EL (cell line): ENCODE measurements at places on chromosomes 5 and 9.
A peak's percentile ranks its signal among the peaks of the same experiment; 100 is the strongest.

- DNase-seq: no peak
These were observed 50.3 kb downstream of the RAD50 start for GRCh38 chr5:132607095-132607494.

- peak; percentile 66 for DNase-seq
These were observed 29.0 kb downstream of the HK3 start for GRCh38 chr5:176870110-176870591.

DNA sequence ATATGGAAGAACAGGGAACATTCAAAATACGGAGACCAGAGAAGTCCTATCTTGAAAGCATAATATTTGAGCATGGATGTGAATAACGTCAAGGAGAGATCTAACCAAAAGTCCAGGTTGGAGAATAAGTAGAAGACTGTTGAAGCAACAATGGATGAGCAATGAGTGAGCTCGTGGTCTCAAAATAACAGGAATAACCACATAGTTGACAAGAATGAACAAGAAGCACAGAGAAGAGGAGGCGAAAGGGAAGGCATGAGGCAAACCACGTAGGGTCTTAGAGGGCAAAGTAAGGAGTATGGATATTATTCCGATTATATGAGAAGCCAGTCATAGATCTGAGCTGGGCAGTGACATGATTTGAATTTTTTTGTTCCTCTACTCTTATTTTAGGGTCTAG, 710.2 kb downstream of the BRINP1 start:
- no peak for DNase-seq

GRCh38 chr5:127492854-127493738, 24.3 kb upstream of the PRRC1 start:
- DNase-seq: peak; percentile 48

DNA sequence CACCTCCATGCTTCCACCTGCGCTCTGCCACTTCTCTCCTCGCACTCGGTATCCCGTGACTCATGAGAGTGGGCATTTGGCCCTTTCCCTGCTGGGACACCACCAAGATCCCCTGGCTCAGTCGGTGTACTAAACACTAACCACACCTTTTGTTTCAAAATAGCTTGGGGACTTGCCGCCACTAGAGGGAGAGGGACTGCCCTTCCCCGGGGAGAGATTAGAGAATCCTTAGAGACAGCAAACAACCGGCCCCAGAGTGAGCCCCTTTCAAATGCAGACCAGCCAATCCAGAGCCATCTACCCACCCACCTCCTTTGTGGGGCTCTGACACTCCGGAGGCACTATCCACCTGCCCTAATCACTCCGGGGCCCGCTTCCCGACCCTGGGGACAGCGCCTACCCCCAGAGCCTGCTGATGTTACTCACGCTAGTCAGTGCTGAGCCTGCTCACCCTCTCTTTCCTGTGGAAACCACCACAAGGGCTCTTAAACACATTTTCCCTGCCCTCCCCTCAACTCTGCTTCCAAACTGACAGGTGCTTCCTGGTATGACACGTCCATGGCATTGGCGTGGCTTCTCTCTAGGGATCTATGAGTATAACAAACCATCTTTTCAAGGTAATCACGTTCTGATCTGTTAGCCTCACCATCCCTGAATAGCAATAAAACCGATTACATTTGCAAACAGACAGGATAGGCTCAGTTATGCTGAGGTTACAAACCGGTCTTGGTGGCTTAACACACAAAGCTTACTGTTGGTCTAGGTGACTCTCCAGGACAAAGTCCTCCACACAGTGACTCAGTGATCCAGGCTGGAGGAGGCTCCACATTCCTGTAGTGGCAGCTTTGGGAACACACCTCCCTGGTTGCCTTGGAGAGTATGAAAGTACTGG, 180.1 kb upstream of the MVB12B start:
- no peak for DNase-seq

DNA sequence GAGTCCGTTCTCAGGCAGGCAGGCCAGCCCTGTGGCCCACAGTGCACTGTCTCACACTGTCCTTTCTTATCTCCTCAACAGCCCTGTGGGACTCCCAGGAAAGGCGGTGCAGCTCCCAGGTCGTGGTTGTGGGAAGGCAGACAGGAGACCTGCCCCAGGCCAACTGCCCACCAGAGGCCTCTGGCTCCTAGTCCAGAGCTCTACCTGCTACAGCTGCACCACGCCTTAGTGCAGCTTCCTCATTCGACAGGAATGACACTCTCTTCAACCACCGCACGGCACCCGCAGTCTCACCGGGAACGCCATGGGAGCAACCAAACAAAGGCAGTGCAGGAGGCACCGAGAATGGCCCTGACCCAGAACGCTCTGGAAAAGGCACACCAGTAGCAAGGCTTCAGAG, 25.3 kb downstream of the CAMSAP1 start:
- no peak for DNase-seq

DNA sequence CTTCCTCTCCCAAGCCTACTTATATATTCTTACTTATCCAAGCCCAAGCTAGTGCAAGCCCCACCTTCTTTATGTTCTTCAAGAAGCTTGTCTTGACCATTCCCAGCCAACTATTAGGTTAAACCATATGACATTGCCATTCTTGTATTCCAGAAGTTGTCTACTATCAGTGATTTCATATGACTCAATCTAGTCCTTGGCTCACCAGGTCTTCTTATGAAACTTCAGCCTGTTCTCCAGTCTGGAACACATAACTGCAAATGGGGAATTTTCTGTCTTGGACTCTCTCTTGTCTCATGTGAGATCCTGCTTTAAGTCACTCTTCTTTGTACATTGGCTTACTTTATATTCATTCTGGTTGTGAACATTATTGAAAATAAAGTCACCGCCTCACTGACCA, 130.7 kb downstream of the TTLL11 start:
- DNase-seq: peak; percentile 11

DNA sequence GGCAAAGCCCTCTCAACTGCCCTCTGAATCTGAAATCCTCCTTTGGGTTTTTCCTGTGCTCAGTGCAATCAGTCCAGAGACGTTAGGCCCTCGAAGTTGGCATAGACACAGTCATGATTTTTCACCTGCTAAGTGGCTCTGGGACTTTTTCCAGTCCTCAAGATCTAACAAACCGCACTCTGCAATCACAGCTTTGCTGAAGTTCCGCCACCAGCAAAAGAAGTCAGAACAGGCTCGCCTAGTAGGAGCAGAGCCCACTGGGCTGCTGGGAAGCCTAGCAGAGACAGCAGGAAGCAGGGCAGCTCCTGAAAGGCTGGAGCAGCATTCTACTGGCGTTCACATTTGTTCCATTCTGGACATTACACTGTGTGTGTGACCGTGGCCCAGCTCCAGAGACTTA, 222.8 kb upstream of the KIF2A start:
- DNase-seq: no peak
